ENCODE measurements at places on chromosomes 12 and 14.

DNA sequence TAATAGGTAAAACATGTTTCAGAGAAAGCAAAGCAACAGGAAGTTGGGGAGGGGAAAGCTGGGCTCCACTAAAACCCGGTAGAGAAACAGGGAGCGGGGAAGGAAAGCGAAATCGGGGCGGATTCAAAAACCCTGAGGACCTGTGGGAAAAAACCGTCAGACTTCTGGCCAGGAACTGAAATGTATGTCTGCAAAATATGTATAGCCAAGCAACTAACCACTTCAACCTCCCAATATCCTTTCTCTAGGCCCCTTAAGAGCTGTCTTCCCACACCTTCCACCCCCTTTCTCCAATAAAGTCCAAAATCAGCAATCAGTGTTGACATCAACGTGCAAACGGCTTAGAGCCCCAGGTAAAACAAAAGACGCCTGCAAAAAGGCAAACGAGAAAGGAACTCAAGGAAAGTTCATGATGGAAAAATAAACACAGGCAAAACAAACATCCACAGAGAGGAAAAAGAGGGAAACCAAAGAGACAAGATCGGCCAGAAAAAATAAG is 32.8 kb downstream of the SIX1 start:
- no peak for DNase-seq

DNA sequence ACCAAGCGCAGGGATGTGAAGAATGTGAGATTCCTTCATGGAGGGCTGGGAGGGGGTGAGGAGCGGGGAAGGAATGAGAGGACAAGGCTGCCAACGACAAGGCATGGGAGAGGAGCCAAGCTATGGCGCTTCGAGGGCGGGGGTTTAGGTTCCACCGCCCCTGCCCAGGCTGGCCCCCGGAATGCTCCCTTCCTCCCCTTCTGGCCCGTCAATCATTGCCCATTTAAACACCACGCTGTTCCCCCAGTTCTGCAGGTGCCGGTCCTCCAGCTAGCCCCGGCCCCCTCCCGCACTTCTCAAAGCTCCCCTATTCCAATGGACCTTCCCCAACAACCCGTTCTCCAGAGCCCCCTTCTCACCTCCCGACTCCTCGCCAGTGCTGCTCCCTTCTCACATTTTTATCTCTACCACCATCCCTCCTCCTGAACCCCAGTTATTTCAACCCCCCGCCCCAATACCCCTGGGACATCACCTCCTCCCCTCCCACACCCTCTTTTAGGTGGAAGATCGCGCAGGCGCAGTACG is 428 bp downstream of the RNF41 start:
- peak; percentile 76 for DNase-seq

GRCh38 chr14:21025371-21026273 is 761 bp upstream of the NDRG2 start:
- no peak for DNase-seq

DNA sequence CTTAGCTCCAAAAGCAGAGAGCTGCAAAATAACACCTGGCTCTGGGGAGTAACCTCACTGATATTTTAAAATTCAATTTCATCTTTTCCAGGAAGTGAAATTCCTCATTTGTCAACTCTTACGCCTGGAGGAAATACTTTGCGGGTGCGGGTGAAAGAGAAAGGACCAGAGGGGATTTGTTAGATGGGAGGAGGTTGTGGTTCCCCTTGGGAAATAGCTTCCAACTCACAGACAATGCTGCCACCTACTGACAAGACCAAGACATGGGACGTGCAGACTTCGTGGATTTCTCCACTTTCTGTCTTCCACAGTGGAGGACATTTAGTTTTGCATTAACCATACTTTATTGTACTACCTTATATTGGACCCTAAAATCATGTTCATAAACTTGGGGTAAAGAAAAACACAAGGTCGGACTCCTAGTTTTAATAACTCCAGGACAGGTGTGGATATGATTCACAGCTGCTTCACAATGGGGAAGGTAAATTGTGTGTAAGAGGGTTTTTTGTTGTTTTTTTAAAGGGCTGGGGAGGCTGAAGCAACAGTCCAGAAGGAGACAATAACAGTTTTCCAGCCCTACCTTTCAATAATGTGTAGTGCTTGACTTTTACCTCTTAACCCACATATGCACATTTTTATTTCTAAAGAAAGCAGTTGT is 10.8 kb downstream of the FBXL14 start:
- DNase-seq: peak; percentile 79

DNA sequence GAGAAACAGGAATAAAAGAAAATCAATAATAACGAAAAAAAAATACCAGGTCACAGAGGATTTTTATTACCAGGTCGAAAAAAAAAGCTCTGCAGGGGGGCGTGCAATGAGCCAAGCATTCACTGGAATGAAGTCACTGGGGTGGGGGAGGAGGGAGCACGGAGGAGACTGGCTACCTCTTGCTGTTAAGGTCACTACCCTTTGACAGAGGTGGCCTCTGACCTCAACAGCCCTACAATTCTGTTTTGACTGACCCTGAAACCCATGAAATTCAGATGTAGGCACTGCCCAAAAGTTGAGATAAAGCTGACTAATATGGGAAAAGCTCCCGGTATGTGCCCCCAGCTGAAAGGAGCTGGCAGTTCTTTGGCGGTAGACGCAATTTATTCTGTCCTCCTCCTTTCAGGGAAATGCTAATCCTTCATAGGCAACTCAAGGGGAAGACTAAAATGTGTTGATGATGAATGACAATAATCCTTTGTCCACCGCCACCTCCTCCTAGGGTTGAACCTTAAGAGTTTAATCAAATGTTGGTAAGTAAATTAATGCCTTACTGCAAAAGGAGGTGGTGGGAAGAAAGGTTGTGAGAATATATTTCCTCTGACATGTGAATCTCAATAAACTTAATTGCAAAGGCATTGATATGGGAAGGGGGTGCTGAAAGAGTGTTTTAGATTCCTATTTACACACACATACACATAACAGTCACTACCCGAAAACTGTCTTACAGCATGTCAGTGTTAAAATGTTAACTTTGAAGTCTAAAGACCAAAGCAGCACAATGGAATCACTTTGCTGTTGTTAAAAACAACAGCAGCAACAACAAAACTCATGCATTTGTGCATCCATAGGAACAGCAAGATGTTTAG is 6.3 kb upstream of the RIC8B start:
- DNase-seq: peak; percentile 73

DNA sequence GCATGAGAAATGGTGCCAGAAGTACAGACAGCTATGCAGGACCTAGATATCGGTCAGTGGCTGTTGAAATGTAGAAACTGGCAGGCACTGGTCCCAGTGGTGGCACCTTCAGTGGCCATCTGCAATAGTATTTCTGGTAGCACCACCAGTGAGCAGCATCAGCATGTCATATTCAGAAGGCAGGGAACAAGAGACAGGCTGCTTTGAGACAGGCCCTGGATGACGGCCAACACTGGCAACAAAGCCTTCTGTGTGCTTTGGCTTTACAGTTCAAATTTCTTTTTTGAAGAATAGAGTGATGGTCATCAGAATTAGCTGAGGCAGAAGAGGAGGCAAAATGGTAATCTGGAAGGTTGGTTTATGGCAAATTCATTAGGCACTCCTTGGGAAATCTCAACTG is 273.4 kb upstream of the SLC16A7 start:
- DNase-seq: no peak

GRCh38 chr14:38016497-38016896 is 191.2 kb upstream of the SSTR1 start:
- DNase-seq: no peak

DNA sequence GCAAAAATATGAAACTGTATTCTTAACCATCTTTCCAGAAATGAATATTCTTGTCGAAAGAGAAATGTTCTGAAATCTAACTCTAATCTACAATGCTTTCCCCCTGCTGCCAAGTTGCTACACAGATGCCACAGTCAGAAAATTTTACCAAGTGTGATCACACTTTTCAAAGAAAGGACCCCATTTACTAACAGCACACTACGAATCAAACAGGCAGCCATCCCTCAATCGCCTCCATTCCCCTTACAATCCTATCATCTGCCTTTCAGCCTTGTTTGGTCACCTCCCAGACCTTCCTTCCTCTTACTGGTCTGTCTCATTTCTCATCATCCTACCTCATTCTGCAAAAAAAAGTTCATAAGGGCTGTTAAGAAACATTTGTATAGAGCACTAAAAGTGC is 190.1 kb downstream of the MED13L start:
- DNase-seq: no peak

GRCh38 chr12:126708492-126708896 is 1558.5 kb upstream of the TMEM132C start:
- peak; percentile 76 for DNase-seq

- DNase-seq: no peak
Observed at GRCh38 chr12:46722394-46723185, 103.2 kb downstream of the SLC38A4 start.

DNA sequence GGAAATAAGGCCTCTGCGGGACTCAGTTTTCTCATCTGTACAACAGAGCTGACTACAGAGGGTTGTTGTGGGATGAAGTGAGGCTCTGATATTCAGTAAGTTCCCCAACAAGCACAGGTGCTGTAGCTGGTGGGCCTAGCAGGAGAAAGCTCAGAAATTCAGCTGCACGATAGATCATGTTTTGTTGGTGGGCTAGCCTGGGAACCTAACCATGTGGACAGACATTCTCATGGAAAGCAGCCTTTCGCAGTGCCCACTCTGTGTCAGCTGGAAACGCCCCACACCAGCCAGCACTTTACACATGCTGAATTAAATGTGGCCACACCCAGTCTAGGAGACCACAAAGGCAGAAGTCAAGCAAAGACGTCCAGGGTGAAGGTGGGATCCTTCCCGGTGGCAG is 16.1 kb downstream of the PITPNM2 start:
- no peak for DNase-seq

GRCh38 chr14:61973981-61974380 is 211.8 kb downstream of the SNAPC1 start:
- DNase-seq: peak; percentile 83

GRCh38 chr12:128534906-128535305 is 267.9 kb downstream of the TMEM132C start:
- DNase-seq: no peak

All from fibroblast of lung (primary cell).